ENCODE measurements at places on chromosomes 7 and 10.

GRCh38 chr7:90709501-90710465 is 113.7 kb downstream of the CDK14 start:
- DNase-seq: no peak

DNA sequence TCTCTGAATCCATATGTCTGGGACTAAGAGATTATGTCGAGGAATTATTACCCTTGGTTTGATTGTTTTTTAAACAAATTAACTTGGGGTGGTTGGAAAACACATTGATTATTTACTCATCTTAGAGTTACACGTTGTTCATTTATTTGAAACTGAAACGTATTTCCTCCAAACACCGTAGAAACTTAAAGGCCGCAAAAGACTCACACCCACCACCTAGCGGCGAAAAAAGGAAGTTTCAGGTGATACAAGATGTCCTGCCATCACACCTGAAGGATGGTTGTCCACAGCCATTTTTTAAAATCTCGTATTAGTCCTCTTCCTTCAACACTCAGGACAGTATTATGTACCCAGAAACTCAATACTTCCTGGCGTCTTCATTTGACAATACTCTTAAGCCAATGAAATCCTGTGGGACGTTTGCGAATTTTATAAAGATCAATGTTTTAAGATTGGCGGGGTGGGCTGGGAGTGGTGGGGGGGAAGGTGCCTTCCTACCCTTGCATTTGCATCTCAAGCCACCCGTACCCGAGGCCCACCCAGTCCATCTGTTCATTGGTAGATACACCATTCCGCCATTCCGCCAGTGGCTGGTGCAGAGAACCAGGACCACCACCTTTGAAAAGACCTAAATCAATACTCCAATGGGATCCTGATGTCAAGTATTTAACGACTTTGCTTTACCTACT is 1.4 kb upstream of the LCOR start:
- DNase-seq: peak; percentile 61

DNA sequence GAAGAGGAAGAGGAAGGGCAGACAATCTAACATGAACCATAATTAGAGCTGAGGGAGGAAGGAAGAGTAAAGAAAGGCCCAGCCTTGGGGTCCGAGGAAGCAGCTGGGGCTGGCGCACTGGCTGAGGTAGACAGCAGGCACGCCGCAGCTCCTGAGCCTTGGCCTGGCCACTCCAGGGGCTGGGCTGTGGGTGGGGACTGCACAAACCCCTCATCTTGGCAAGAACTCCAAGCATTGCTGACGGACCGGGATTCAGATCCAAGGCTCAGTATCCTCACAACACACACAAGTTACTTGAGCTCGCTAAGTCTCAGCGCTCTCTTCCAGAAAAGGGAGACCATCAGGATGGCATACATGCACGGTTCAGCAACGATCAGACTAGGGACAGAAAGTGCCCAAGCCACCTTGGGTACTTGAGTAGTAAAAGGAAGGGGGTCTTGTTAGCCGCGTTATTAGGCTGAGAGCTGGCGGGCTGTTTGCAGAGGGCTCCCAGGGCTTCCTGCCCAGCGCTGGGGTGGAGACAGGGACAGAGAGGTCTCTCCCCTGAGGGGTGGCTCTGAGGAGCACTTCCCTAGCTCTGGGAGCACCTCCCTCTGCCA is 4.5 kb downstream of the TNS3 start:
- DNase-seq: no peak

DNA sequence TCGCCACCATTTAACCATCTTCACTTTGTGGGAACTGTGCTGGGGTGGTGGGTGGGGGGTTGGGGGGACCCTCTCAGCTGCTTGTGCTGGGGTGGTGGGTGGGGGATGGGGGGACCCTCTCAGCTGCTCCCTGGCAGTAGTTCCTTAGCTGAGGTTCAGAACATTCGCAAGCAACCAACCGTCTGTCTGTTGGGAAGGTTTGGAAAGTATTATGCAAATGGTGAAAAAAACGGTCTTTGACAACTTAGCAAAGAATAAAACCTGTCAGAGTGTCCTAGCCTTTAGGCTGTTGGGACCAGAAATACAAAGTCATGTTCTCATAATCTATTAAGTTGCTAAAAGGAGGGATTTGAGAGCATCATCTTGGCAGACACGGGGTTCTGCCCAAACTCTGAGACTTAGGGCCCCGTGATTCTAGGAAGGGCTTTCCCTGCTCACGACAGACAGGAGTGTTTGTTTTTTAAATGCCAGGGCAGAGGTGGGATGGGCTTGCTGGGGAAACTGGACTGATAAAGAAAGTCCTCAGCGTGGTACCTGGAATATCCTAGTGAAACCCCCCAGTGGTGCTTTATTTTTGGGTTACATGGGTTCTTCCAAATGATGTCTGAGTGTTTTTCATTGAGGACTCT is 14.1 kb upstream of the SRGN start:
- no peak for DNase-seq

DNA sequence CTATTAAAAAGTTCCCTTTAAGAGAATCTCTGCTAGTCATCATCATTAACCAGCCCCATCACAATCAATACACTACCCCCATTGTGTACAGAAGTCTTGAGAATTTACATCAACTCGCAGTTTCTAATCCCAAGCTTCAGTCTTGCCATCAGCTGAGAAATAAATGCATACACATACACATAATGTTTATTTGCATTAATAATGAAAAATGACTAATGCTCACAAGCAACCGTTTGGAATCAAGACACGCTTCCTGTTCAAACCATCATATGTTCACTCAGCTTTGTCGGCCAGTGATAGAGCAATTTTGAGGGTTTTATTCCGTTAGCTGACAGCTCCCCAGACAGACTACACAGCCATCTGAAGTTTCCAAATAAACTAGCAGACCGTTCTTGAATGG is 287.1 kb downstream of the SFMBT2 start:
- DNase-seq: no peak

- no peak for DNase-seq
Observed at GRCh38 chr7:133797818-133798520, 329.2 kb upstream of the LRGUK start.

GRCh38 chr10:101965075-101965765 is 90.8 kb downstream of the ARMH3 start:
- DNase-seq: no peak

- no peak for DNase-seq
Observed at GRCh38 chr10:36271627-36272340, 629.7 kb upstream of the FZD8 start.

DNA sequence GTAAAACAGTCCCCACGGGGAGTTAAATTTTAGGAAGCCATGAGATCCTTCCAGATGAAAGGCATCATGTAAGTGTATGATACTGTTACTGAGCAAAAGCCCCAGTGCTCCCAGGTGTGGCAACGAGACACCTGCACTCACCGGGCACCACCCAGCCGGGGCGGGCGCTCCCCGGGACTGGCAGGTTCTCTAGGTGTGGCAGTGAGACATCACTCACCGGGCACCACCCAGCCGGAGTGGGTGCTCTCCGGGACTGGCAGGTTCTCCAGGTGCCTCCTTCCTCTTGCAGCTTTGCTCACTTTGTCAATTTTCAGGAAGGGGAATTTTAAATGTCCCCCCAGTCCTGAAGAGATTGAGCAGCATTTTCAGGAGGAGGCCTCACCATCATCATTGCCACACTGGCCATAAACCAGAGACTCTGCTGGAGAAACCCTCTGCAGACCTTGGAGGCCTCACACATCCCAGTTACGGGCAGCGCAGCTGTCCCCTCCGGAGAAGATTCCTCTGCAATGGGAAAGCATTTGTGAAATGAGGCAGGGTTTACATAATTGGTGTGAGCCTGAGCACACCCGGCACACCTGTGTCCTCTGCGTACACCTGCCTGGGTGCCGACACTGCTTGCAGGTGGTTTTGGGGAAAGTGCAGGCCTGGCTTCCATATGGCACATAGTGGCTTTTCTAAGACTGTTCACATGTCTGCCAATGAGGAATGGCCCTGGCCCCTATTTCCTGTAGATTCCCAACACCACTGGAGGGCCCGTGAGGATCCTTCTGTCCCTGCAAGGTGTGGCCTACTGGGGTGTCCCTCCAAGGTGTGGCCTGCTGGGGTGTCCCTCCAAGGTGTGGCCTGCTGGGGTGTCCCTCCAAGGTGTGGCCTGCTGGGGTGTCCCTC is 191.4 kb downstream of the EBF3 start:
- no peak for DNase-seq

GRCh38 chr10:87658858-87659555 is 671 bp upstream of the PAPSS2 start:
- DNase-seq: no peak

DNA sequence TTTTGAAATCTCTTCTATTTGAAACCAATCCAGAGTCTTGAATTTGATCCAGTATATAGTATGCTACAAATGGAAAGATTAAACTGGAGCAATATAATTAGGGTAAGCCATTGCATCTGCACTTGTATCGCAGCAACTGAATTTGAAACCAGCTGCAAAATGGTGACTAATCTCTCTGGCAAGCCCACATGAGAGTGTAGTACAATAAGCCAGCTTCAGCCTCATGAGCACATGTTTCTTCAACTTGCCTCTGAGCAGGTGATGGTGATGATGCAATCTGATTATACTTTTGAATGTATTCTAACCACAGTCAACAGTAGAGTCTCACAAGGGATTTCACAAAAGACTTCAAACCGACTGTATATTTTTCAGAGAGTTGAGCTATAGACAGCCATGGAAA is 829 bp upstream of the RPA3 start:
- DNase-seq: peak; percentile 8

DNA sequence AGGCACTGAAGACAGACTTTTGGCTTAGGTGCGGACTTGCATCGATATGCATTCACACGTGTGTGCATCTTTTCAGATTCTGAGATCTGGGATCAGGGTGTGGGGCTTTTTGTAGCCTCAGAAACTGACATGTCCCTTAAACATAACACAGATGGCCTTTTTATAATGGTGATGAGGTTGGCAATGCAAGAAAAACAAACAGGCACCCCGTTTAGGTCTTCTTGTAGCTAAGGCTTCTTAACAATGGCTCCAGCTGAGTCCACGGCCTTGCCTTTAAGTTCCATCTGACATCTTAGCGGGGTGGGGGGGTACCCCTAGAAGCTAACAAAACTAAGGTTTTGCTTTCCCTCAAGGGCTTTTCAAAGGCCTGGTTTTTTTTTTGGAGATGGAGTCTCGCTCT is 146.3 kb downstream of the PRPF18 start:
- no peak for DNase-seq

GRCh38 chr10:63156236-63156635 is 23.1 kb downstream of the NRBF2 start:
- no peak for DNase-seq

DNA sequence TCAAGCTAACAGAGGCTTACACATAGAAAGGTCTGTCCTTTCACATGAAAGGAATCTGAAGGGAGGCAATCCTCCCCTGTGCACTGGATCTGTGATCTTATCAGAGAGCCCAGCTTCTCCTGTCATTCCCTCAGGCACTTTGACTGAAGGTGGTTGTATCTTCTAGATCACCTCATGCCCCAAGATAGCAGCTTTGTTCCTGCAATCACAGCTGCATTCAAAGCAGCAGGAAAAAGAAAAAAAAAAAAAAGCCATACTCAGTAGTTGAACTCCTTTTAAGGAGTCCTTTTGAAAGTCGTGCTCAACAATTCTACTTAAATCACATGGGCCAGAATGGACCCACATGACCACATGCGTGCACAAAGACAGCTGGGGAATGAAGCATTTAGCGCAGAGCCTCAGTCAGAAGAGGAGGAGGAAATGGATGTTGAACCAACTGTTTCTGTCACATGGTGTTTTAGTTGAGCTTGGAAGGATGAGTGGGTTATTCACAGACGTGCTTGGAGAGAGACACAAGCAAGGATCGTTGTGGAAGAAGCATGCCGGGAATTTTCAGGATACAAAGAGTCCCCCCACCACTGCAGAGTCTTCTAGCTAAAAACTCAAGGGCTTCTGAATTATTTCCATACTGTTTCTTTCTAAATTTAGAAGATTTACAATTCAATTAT is 13.0 kb upstream of the PFKP start:
- DNase-seq: no peak

DNA sequence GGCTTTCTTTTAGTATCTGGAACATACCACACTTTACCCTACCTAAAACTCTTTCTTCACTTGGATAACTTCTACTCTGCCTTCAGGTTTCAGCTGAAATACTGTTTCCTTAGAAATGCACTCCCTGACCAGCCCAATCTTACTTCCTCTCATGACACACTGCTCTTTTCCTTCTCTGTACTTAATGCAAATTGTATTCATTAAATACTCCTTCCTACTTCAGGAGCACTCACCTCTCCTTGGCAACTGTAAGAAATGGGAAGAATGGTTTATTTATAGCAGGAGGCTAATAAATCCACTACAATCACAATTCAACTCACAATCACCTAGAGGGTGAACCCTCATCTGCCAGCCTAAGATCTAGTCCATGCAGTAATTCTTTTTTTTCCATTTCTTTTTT is 15.2 kb downstream of the ZCWPW1 start:
- peak; percentile 27 for DNase-seq

DNA sequence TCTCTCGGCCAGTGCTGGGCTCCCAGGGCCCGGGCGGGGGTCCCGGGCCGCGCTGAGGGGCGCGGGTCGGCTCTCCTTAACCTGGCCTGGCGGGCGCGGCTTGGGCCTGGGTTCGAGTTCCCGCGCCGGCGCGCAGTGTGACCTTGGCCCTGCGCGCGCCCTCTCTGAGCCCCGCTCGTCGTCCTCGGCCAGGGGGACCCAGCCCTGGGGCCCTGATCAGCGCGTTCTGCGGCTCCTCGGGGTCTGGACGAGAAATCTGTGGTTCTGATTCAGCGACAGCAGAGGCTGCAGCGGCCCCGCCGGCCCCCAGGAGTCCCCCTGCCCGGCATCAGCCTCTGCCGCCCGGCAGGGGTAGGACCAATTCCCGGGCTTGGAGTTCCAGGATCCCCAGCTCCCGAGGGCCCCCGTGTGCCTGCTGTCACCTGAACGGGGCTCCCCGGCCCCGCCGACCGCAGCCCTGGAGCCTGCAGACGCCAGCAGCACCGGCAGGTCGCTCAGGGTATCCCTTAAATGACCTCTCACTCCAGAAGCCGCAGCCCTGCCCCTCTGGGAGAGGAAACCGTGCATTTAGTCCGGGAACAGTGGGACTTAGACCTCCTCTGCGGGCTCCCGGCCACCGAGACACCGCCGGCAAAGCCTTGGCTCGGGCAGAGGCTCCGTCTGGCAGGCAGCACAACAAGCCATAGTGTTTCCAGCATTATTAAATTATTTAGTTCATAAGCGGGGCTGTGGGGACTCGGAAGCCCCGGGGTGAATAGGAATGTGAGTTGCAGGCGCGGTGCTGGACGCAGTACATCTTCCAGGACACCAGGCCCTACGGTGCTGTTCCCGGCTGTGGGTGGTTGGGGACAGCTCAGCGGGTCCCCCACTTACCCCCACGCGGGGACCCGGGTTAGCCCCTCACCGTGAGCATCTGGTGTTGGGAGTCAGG is 572 bp downstream of the CHST12 start:
- peak; percentile 26 for DNase-seq

DNA sequence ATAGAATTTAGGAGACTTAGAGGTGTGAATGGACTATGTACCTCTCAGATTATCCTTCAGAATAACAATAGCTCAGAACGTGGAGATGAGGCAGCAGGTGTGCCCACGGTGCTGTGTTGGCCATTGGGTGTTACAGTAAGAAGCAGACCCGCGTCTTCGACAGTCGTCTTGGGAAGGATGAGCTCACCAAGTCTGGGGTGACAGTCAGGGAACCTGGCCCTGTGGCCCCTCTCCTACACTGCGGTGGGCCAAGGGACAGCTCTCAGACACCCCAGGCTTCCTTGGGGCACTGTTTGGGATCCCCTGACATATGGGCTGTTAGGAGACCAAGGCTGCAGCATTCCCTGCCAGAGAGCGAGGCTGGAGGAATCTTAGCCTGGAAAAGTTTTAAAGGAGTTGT is 88.5 kb downstream of the ACTR3B start:
- no peak for DNase-seq

- DNase-seq: no peak
Observed at GRCh38 chr7:27180431-27181420, 4.3 kb downstream of the HOXA11 start.

GRCh38 chr10:95655571-95656290 is 780 bp downstream of the ALDH18A1 start:
- DNase-seq: no peak

All from bone marrow (tissue), 2 donors.